Stimulated activated CD4-positive, alpha-beta T cell treated with anti-CD3 and anti-CD28 coated beads, Interleukin-1b, Interleukin-23, amount 100 ng/mL, for 24 hours (primary cell): ENCODE measurements at places on chromosomes 1 and 21.

DNA sequence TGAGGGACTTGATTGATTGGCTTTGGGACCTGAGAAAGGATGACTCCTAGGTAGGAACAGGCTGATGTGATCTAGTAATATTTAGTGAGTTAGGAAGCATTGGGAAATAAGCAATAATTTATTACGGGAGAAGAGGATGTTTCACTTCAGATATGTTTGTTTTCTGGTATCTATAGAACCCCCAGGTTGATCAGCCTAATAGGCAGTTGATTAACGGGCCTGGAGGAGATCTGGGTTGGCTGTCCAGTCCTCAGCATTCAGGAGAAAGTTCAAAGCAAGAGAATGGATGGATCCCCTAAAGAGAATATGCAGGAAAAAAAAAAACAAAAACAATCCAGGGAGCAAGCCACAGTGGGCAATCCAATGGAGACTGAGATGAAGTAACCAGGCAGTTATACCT lies 48.2 kb upstream of the AKT3 start:
- DNase-seq: no peak

DNA sequence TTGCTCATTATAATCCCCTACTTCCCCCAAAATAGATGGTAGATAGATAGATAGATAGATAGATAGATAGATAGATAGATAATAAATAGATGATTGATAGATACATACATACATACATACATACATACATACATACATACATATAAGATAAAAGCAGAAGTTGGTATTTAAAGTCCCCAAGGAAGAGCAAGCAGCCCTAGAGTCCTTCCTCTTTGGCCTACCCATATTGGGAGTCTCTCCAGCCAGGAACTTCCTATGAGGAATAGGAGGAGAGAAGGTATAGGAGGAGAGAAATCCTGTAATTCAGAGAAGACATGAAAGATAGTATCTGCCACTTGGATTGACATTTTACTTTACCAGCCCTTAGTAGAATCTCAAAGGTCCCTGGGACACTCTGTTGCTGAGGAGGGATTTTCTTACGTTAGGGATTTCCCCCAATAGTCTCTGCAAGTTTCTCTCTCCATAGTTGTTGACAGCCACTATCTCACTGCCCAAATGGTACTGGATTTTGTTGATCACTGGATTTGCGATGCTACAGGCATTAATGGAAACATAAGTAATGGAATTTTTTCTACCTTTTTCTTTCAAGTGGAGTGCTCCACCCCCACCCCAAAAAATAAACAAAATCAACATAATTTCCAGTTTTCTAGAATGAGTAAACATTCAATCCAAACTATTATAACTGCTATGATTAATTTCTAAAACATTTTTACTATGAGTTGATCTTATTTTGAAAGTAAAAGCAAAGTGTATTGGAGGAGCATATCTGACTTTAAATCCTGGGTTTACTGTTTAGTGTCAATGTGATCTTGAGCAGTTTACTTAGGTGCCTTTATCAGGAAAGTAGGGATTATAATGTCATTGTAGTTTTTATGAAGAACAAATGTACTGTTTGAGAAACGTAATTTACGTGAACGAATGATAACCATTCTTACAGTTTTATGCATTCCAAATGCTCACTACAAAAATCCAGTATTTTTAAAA lies 93.2 kb upstream of the TNFSF4 start:
- no peak for DNase-seq

DNA sequence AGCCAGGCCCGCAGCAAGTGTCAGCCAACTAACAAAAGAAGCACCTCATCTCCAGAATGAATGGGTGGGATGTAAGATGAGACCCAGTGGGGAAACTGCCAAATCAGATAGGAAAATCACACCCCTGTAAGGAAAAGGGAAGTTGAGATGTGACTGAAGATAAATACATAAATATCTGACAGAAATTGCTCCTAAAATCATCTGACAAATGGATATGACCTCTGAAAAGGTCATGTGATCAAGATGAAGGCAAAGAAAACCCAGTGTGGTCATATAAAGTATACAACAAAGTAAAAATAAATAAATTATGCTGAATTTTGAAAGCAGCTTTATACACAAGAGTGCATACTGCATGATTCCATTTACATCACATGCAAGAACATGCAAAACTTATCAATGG lies 12.7 kb downstream of the SIPA1L2 start:
- DNase-seq: no peak

GRCh38 chr21:42431196-42431595 lies 27.5 kb downstream of the UBASH3A start:
- DNase-seq: no peak

DNA sequence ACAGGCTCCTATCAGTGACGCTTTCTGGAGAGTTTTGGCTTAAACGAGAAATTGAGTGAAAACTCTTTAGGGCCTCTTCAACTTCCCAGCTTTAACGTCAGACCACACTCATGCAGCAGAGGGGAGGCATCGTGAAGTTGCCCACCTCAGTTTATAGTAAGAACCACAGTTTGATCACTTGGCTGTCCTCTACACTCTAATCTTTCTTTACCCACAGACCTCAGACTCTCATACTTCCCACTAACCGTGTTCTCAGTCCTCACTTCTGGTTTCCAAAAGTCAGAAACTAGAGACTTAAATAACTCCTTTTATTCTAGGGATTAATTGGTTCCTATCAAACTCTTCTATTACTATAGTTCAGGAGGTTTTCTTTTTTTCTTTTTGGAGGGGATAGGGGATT lies 302.2 kb downstream of the NTNG1 start:
- no peak for DNase-seq

GRCh38 chr1:156667610-156667967 lies 9.6 kb downstream of the NES start:
- DNase-seq: no peak

DNA sequence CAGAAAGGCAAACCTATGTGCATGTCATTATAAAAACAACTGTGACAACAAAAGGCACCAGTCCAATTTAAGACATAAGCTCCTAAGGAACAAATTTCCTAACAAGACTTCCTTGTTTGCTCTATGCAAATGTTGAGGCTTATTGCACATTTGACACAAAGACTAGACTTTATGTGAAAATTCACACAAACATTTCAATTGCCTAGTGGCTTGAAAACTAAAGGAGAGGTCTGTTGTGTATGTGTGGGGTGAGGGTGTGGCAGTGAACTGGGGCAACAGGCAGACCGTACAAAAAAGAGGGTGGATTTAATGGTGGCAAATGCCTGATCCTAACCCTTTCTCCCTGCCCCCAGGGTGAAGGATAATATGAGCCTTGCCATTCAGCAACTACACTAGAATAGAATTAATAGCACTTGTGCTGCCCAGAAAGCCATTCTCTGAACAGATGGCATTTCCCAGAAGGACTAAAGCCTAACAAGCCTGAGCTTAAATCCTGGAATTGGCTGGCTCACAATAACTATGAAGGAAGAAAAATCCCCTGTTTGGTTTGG lies 73.9 kb downstream of the GLUL start:
- no peak for DNase-seq

GRCh38 chr1:163076981-163077761 lies 8.0 kb downstream of the RGS4 start:
- no peak for DNase-seq

DNA sequence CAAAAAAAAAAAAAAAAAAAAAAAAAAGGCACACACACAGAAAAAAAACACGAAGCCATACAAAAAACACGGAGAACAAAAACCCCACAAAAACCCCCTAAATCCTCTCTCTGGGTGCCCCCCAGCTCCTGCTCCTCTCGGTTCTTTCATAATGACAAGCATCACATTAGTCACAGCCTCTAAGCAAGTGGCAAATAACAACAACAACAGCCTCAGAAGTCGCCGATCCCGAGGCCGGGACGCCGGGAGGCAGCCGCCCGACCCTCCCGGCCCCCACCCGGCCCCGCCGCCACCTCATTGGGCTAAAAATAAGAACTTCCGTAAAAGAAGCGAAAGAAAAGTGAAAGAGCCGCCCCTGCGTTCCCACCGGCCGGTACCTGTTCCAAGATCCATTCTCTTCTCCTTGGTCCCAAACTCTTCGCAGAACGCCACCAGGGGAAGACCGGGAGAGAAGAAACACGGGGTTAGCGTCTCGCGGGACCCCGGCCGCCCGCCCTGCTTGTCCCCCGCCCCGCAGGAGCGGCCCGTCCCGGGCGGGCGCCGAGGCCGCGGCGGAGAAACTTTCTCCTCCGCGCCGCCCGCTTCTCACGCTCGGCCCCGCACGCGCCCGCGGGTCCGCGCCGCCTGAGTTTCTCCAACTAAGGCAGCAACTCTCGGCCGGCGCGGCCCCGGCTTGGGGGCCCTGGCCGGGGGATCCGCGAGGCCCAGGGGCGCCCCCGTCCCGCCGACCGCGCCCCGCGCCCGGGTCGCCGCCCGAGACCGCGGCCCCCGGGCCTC lies 102.8 kb downstream of the CASZ1 start:
- no peak for DNase-seq

DNA sequence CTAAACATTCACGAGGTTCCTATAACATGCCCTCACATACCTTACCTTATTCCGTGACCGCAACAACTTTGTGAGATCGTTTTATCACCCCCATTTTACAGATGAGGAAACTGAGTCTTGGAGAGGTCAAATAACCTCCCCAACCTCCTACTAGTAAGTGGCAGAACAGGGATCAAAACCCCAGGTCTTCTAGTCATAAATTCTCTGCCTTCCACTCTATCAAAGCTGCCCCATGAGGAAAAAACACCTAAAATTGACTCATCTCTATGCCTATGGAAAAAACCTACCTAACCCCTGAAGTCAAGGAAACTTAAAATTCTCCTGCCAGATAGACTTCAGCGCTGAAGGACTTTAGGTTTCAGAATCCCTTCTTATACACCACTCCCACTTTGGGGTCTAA lies 69.5 kb upstream of the ERRFI1 start:
- DNase-seq: no peak

DNA sequence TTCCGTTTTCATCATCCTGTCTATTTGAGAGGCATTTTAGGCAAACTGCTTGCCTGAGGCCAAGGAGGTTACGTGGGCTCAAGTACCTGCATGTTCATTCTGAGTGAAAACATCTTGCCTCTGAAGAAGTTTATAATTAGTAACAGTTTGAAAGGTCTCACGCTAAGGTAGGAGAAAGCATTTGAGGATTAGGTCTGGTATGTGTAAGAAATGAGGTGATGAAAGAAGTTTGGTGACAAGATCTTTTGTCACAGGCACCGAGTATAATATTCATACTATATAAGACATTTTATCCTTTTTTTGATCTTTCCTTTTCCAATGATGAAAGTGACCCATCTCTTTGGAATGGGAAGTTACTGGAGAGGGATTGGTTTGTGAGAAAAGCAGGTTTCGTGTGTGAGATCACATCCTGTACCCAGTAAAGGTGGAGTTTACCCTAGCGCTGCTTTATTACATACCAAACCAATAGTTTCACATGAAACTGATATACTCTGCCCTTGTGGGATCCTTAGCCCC lies 98.7 kb upstream of the PDC start:
- no peak for DNase-seq

DNA sequence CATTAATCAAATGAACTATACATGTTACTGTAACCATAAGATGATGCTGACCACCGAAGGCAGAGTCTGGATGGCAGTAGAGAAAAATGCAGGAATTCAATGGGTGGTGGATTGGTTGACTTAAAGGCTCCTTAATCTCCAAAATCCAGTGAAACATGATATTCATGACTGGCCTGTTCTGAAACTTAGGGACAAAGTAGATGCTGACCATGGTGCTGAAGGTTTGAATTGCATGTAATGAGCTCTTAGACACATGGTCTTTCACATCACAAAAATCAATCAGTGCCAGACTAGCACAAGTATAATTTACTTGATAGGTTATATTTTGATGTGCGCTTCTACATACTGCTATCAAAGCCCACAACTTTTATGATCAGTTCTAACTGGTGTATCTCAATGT lies 30.9 kb upstream of the NTMT2 start:
- DNase-seq: no peak

DNA sequence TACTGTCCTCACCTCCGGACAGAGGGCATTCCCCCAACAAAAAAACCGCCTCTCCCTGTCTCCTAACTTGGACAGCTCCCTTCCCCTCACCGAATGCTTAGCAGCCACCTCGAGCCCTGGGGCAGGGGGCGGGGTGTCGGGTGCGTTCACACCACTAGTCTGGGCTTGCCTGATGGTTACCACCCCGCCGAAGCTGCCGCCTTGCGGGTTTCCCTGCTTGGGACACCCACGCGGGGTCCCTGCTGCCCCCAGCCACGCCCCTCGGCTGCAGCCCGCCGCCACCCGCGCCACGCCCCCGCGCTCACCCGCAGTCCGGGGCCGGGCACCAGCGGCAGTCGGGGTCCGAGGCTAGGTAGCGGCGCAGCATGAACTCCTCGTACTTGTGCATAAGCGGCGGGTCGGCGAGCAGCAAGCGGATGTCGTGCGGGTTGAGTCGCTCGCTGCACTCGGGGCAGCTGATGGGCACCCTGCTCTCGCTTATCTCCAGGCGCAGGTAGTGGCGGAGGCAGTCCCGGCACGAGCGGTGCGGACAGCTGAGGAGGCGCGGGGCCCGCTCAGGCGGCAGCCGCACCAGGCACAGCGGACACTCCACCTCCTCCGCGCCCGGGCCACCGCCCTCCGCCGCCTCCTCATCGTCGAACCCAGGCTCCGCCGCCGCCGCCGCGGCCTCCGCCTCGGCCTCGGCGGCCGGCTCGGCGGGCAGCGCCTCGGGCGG lies 706 bp downstream of the RNF19B start:
- DNase-seq: peak; percentile 13

DNA sequence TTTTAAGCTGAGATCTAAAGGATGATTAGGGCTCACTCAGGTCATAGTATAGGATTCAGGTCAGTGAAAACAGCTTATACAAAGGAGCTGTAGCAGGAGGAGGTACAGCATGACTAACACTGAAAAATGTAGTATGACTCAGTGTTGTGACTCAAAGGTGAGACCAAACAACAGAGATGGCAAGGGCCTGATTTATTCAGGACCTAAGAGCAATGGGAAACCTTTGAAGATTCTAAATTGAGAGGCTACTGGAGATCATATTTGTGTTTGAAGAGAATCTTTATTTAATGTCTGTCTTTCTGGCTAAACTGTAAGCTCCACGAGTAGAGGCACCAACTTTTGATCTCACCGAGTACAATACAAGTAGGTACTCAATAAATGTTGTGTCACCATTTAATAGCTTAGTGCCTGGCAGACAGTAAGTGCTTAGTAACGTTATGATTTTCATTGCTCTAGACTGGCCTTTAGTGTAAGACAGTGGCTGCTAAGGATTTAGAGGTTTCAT lies 43.5 kb downstream of the PRKAA2 start:
- no peak for DNase-seq

DNA sequence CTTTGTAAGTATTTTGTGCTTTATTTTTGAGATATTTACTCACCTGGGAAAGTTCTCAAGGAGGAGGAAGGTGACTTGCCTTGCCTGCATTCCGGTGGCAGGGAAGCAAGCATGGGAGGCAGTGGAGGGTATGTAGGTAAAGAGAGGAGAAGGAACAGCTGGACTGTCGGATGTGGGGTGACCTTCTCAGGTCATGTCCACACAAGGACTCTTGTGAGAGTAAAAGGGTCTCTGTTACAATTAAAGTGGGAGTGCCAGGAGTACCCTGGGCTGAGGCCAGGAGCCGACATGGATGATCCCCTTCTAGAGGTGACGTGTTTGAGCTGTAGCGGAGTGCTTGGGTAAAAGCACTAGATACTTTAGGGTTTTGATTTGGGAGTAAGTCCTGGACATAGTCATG lies 25.0 kb downstream of the UBE4B start:
- DNase-seq: no peak

- DNase-seq: no peak
Observed at GRCh38 chr21:15051644-15052458, 12.9 kb downstream of the NRIP1 start.

- DNase-seq: no peak
Observed at GRCh38 chr1:235107368-235108184, 21.1 kb downstream of the TOMM20 start.

- no peak for DNase-seq
Observed at GRCh38 chr1:99236756-99237155, 27.5 kb upstream of the PLPPR4 start.
